ENCODE measurements at places on chromosomes 16 and 17. TPM values are rescaled to one million over a fixed set of nuclear protein-coding genes. Genes with fewer than 3 reads are reported as not detected.
A peak's percentile ranks its signal among the peaks of the same experiment; 100 is the strongest.

- no peak for DNase-seq
Measured at GRCh38 chr17:79005063-79005861, 4.3 kb downstream of the CANT1 start.

DNA sequence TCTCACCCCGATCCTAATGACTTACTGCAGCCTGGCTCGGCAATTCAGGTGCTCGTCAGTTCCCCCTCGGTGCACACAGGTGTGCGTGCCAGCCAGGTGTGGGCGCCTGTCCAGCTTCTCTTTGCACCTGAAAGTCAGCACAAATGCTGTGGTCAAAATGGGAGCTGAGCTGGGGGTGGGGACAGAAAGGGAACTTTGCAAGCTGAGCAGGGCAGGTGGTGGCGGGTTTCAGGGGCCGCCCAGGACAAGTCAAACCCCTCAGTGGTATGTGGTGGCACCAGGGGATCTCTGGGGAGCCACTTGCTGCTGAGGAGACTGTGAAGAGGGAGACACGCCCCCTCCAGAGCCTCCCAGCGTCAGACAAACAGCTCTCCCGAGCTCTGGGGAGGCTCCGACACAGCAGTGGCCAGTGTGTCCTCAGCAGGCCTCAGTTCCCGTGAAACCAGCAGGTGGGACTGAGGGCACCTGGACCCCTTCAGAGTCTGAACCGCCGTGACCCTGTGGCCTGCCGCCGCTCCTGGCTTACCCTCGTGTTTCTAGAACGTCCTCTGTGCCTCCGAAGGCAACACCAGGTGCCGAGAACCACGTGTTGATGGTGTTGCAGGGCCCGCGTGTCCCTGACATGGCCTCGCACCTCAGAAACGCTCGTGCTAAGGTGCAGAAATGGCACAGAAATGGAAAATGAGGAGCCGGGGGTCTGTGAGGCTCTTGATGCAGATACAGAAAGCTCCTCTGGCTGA lies 233.5 kb upstream of the TNRC6C start:
- no peak for DNase-seq

DNA sequence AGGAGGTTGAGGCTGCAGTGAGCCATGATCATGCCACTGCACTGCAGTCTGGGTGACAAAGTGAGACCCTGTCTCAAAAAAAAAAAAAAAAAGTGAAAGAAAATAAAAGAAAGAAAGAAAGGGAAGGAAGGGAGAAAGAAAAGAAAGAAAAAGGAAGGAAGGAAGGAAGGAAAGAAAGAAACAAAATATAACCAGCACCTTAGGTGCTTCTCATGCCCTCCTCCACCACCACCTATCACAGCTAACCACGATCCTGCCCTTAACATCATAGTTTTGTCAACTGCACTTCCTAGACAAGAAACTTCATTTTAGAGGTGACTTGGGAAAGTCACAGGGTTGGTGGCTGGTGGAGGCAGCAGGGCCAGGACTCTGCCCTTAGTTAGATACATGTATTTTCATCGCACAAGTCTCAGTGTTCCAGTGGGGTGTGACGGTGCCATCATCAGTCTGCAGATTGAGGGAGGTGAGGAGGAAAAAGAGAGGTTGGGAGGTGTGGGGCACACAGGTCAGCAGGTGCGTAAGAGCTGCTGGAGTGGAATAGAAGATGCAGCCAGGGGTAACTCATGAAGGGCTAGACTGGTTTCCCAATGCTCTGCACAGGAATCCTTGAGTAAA lies 10.0 kb downstream of the SUPT4H1 start:
- DNase-seq = no peak

DNA sequence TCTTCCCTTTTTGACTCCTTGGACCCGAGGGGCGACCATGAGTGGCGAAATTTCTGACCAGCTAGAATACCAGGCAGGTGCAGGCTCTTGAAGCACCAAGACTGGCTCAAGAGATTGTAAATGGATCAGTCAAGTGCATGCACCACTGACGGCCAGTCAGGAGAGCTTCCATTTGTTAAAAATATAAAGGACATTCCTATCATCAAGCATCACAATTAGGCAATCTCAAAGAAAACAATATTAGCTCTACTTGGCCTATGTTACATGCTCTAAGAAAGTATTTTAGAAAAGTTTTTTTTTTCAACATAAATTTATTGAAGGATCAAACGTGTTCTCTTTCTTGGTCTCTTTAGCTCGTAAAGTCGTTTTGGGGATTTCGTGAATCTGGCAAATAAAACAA lies 1.5 kb upstream of the PRKCA start:
- no peak for DNase-seq

DNA sequence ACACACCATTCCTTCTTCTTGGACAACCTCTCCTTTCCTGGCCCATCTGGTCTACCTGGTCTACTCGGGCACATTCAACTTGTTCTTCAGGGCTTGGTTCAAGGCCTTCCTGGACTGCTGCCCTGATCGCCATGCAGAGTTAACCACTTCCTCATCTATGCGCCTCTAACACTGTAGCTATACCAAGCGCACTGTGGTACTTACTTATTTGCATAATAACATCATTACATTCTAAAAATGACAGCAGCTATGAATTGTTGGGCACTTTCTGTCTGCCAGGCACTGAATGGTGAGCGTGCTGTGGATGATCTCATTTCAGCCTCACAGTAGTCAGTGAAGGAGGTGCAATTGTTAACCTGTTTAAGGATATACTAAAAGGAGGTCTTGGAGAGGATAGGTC lies 66.9 kb upstream of the SDK2 start:
- DNase-seq = no peak

- DNase-seq = peak; percentile 89
Measured at GRCh38 chr17:75632863-75633485, at the start of gene SMIM5. Gene SMIM5 (plus strand): TSS chr17:75633434. CDS start chr17:75640202, 6,768 bp downstream.

DNA sequence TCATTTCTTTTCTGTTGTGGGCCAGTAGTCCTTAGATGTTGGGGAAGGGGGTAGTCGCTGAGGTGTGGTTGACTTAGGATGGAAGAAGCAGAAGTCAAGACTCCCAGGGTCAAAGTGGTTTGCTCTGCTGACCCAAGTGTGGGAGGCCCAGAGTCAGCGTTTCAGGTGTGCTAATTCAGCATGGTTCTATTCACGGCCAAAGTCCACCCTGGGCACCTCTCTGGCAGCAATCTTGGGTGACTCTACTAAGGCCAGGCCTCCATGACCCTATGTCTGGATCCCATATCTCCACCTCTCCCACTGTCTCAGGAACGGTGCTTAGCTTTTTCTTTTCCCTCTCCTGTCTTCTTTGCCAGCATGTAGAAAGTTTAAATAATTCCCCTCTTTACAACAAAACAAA lies 32.9 kb downstream of the MAPT start:
- DNase-seq = no peak

The NDUFAB1 gene
- total RNA-seq = 122 TPM

The PTX4 gene
- total RNA-seq = not detected

The RGS11 gene
- 6.0 TPM for total RNA-seq

The GSDMA gene
- total RNA-seq = 1.7 TPM

The TEKT5 gene
- total RNA-seq = not detected

The TAF15 gene
- 33.0 TPM for total RNA-seq

The SSTR5 gene
- not detected for total RNA-seq

Data from umbilical cord (tissue), 2 donors.